ENCODE measurements at places on chromosomes 7 and 10. TPM values are rescaled to one million over a fixed set of nuclear protein-coding genes. Genes with fewer than 3 reads are reported as not detected.

Gene TSPAN12
- 146 TPM for total RNA-seq

Gene CYREN
- total RNA-seq: 43.5 TPM

Gene MTURN
- total RNA-seq: 78.1 TPM

Gene RAB19
- total RNA-seq: 4.7 TPM

Gene ZNF485
- 3.7 TPM for total RNA-seq

Data from metanephros (tissue), 2 donors.